ENCODE measurements at places on chromosomes 7 and 10.

DNA sequence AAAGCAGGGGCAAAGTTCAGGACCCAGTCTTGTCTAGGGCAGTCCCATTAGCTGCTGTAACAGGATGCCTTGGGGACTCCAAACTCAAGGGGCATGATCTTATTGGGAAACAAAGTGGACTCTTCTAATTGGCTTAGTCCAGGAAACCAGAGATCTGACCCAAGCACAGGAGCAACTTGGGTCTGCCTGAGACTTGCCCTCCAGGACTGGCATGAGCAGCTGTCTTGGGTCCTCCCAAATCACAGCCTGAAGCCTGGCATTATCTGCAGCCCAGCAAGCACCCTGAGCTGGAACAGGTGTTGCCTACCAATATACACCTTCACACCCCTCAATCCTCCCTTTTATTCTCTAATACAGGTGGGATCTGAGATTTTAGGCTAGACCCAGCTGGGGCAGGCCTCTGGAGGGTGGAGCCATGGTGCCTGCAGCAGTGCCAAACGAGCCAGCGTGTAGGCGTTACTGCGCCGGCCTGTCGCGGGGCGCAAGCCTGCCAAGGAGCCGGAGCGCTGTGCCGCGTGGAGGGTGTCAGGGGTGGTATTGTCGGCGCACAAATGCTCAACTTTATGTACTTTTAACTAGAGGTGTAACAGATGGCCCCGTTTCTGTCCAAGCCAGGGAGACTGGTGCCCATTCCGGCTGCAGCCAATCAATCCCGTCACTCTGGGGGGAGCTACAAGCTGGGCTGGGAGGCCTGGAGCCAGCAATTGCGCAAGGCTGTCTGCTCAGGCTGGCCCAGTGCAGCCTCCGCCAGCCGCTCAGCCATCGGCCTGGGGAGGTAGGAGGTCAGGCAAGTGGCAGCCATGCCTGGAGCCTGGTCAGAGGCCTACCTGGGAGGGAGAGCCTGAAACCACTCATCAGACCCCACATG, 12.8 kb upstream of the LBX1 start:
- no peak for DNase-seq

GRCh38 chr7:80830584-80831285, 88.1 kb downstream of the SEMA3C start:
- no peak for DNase-seq

- DNase-seq = no peak
Measured at GRCh38 chr10:53744746-53745145, 972.2 kb upstream of the MBL2 start.

DNA sequence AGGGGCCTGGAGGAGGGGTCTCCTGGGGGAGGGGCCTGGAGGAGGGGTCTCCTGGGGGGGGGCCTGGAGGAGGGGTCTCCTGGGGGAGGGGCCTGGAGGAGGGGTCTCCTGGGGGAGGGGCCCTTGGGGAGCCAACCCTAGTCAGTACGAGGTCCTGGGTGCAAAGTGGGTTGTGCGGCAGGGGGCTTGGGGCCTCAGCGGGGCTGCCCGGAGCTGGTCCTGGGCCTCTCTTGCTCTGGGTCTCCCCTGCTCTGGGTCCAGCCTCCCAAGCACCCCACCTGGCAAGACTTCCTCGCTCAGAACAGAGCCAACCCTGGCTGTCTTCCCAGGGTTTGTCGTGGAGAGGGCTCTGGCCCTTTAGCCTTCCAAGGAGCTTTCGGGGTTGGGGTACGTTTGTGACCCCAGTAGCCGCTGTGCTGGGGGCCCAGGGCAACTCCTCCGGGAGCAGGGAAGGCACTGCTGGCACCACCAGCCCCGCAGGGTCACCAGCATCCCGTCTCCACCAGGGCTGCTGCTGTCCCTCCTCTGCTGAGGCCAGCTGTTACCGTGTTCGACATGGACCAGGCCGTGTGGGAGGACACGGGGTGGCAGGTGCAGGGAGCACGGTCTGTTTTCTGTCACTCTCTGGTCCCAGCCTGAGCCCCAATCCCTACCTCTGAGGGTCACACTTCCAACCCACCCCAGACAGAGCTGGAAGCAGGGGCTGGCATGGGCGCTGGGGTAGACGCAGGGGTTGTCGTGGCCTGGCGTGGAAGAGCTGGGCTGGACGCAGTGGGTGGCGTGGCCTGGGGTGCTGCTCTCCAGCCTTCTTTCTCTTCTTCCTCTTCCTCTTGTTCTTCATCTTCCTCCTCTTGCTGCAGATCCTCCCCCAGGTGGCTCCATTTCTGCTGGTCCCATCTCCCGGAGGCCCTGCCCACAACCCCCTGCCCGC, 22.8 kb downstream of the PWWP2B start:
- no peak for DNase-seq

DNA sequence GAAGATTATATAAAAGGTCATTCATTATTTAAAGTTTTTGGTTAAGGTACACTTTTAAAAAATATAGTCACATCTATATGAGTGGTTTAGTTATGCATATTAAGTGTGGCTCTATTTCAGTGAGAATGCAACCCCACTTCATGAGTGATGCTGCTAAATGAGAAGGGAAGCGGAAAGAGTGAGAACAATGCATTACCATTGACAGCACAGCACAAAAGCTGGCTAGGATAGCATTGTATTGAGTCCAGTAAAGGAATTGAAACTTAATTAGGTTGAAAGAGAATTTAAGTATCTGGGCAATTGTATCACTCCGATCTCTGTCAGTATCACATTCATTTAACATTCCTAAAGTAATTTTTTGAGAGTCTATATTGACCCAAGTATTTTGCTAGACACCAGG, 13.2 kb downstream of the POM121L12 start:
- DNase-seq = no peak

GRCh38 chr7:85186521-85187241, at the start of gene SEMA3D:
SEMA3D (minus strand) TSS chr7:85187056; CDS start chr7:85121891, 65,165 bp downstream.
- DNase-seq = no peak

DNA sequence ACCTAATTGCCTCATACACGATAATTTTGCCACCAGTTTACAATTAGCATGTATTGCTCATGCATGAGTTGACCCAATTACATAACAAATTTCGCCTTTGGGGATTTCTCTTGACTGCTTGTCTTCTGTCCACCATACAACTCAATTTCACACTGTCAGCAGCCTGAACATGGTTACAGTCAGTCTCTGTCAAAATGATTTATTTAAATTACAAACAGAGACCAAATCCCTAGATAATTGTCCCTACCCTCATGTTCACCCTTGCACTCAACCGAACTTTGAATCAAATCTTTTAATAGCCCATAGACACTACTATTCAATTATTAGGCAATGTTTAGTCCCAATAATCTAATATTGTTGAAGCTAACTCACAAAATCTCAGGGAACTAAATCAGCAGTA, 59.7 kb upstream of the NEBL start:
- DNase-seq = no peak

DNA sequence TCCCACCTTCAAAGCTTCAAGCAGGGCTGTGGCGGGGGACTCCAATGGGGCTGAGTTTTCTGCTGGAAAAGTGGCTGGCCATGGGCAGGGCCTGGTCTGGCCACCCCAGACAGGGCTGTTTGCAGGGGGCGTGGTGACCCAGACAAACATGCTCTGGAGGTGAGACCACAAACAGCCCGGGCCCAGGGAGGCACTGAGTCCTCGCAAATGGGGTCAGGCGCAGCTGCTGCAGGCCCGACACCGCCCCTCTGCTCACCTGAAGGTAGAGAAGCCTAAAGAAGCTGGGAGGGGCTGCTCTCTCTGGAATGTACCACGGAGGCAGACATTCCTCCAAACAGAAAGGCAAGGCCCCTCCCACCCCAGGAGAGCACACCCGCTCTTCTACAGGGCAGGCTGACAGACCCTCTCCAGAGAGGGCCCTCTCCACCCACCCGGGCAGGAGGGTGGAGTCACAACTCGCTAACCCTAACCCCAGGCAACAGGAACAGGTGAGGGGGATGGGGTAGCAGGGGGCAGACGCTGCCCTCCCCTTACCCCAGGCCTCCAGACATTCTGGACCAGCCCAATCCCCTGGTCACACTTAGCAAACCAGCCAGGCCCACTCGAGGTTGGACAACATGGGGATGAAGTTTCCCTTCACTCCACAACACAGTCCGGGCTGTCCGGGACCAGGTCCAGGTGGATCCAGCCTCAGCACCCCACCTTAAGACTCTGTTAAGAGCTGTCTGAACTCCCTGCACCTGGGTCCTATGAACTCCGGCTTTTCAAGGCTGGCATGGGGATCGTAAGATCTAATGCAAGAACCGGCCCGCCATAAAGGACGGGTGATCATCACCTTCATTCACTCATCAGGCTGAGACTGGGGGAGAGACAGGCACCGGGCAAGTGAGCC, 32.3 kb downstream of the OAT start:
- no peak for DNase-seq

GRCh38 chr7:121874298-121874697, 1.3 kb downstream of the PTPRZ1 start:
- DNase-seq = no peak

DNA sequence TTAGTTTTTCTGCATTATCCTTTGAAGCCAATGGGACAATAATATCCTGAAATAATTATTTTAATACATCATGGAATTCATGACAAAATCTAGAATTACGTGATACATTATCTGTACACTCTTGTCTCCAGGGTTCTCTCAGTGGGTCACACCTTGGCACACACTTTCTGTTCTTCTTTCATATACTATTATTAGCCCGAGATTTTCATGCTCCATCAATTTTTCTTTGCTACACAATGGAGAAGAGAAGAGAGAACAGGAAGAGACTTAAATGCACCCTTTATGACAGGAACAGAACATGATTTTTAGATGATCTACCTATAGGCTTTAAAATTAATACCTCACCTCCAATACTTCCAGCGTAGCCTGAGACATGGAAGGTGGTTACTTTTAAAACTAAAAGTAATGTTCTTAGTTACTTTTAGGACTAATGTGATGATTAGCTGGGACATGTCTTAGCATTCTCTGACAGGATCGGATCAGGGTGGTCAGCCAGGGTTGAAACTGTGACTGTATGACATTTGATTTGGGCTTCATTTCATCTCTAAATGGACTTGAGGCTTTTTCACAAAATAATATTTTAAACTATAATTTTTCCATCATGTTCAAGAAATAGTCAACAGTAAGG, 148.2 kb upstream of the WNT16 start:
- DNase-seq = no peak

- DNase-seq = no peak
Measured at GRCh38 chr7:127901895-127902703, 129.1 kb downstream of the LRRC4 start.

DNA sequence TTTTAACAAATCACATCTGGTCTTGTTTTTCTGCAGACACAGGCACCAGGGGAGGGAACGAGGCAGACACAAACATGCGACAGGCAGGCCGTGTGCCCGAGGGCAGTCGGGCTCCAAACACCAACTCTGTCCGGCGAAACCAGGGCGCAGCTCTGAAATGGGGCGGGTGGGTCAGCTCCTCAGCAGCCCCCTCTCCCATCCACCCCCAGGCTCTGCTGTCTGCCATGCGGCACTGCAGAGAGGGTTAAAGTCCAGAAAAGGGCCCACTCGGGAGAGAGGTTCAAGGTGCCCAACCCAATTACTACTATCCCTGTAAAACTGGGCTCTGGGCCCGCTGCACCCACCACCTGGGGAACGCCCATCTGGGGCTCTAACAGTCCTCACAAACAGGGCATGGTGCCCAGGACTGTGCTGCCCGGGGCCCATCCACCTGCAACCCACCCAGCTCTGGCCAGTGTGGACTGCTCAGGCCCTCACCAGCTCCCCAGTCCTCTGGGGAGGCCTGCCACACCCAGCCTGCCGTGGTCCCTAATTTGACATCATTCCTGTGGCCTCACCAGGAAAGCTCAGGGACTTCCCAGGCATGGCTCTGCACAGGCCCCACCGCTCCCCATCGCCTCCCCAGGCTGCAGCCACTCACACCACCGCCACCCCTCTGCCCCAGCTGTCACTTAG, 18.7 kb downstream of the YKT6 start:
- DNase-seq = no peak

- peak; percentile 64 for DNase-seq
Measured at GRCh38 chr10:50624866-50625501, 1.2 kb upstream of the SGMS1 start.

- no peak for DNase-seq
Measured at GRCh38 chr10:75342397-75342796, 59.2 kb downstream of the ZNF503 start.

DNA sequence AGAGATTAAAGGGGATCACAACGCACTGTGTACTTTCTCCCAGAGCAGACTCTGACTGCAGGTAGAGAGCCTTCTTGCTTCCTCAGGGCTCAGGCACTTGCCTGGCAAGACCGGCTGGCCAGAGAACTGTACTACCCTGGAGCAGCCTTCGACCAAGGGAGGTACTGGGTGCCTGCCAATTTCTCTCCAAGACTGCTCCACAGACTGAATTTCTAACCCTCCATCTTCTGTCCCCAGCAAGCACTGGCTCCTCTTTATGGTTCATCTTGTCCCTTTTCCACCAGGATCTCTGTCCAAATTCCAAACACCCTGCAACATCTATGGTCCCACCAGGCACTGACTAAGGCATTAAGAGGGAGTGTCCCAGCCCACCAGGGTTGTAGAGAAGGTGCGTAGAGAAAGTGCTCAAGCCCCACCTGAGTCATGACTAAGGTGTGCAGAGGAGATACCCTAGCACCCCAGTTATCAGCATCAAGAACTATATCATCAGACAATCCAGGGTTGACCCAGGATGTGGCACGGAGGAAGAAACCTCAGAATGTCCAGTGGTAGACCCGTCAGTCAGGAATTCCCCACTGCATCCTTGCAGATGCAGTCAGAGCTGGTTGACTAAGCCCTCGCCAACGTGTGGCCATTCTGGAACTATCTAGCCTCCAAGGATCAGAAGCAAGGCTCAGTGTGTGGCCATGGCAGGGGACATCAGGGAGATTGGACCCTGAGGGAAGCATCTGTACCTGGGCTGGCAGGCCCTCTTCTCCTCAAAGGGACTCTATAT, 60.9 kb upstream of the CAMK2B start:
- DNase-seq = no peak

DNA sequence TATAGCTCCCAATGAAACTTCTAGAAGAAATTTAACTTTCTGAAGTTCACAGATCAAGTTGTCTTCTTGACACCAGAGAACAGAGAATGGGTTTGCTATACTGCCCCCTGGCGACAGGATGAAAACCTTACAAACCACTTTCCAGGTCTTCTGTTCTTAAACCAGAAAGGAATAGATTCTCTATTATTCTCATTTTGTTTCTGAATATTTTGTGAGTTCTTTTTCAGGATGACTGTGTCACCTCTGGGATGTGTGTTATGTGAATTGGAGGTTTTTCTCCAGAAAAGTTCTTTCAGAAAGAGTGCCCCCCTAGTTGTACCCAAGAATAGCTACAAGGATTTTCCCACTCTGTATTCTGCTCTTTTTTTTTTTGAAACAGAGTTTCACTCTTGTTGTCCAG, 6.3 kb downstream of the IFT22 start:
- DNase-seq = peak; percentile 50

- DNase-seq = no peak
Measured at GRCh38 chr10:79391231-79392019, 44.2 kb downstream of the PPIF start.

GRCh38 chr7:41118486-41118885, 584.4 kb downstream of the INHBA start:
- DNase-seq = no peak

DNA sequence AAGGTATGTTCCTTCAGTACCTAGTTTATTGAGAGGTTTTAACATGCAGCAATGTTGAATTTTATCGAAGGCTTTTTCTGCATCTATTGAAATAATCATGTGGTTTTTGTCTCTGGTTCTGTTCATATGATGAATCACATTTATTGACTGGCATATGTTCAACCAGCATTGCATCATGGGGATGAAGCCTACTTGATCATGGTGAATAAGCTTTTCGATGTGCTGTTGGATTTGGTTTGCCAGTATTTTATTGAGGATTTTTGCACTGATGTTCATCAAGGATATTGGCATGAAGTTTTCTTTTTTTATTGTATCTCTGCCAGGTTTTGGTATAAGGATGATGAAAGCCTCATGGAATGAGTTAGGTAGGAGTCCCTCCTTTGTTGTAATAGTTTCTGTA, 204.0 kb upstream of the GNAI1 start:
- no peak for DNase-seq
